ENCODE measurements at places on chromosomes 2 and 18. TPM values are rescaled to one million over a fixed set of nuclear protein-coding genes. Genes with fewer than 3 reads are reported as not detected.

DNA sequence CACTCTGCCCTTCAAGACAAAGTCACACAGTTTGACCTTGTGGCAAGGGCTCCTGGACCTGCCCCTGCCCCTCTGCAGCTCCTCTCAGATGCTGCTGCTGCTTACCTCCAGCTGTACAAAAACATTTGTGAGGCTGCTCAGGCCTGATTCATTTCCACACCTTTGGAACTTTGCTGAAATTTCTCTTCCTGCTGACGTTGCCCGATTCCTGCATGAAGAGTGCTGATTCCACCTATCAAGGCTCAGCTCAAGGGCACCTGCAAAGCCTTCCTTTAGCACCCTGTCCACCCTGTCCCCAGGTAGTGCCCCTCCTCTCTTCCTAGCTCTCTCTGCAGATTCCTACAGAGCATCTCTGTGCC, 738.3 kb upstream of the HS6ST1 start:
- no peak for DNase-seq

- DNase-seq, result no peak
Observed at GRCh38 chr2:44941551-44942234, at the start of gene SIX3. Gene SIX3 (plus strand): TSS chr2:44941702. CDS start chr2:44942105, 403 bp downstream.

DNA sequence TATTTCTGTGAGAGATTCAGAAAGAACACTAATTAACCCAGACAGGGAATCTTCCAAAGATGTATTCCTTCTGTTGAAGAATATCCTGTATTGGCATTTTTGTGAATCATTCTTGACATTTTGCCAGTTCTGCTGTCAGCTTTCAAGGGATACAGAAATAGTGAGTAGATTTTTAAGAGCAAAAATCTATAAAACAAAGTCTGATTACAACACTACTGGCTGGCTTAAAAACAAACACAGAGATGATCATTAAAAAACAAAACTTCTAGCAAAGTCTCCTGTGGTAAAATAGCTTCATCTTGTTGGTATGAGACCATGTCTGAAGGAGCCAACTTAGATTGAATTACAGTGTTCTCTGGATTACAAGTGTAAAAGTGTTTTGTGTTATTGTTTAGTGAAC, 866.3 kb upstream of the KLHL29 start:
- no peak for DNase-seq

- no peak for DNase-seq
Observed at GRCh38 chr2:120373424-120373823, 27.5 kb downstream of the INHBB start.

DNA sequence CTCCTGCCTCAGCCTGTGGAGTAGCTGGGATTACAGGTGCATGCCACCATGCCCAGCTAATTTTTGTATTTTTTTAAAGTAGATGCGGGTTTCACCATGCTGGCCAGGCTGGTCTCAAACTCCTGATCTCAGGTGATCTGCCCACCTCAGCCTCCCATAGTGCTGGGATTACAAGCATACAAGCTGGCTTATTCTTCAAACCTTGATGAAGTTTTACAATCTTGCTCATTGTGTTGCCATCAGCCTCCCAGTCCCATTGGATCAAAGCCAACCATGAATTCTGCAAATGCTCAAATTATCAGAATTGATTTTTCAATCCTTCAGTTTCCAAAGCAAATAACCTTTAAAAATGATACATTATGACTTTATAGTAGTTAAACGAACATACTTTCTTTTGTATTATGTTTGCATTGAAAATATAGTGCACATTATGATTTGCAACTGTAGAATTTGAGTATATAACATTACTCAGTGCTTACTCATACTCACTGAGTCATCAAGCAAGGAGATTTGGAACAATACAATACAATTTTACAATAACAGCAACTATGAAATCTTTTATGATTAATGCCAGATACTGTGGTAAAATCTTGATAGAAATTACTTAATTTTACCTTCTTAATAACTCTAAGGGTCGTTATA, 1491.9 kb upstream of the CELF4 start:
- DNase-seq, result no peak

GRCh38 chr2:217192366-217192765, 332.5 kb upstream of the TNP1 start:
- DNase-seq, result no peak

DNA sequence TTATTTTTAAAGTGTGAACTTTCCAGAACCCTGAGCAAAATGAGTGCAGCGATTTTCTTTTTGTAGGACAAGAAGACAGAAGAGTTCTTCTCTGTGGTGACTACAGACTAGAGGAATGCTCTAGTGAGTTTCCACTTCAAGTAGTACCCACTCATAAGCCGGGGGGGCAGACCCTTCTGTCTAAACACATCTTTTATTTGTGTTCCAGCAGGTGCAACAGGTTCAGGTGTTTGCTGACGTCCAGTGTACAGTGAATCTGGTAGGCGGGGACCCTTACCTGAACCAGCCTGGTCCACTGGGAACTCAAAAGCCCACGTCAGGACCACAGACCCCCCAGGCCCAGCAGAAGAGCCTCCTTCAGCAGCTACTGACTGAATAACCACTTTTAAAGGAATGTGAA, 25.2 kb downstream of the PTRHD1 start:
- DNase-seq, result no peak

DNA sequence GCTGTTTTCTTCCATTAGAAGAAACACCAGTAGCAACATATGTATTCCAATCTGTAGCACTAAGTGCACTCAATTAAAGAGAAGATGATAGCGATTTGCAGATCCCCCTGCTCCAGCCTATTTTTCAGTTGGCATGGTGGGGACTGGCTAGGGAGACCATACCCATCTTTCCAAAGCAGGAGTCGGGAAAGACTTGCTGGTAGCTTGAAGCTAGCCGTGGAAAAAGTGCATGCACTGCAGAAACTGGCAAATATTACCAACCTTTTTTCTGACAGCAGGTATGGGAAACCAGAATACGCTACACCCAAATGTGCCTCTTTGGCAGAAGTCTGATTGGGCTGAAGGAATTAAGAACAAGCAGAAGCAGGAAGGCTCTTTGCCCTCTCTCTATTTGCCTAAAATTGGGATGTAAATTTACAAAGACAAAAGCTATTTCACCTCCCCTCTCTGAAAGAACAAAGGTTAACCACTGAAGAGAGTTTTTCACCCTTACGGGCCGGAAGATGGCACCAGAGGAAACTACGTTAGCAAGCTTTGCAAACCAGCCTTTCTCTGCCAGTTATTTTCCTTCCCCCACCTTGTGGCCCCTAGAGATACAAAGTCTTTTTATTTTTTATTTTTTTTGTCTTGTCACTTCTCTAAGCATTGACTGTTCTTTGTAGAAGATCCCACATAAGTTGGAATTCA, 273.1 kb downstream of the DLGAP1 start:
- no peak for DNase-seq

DNA sequence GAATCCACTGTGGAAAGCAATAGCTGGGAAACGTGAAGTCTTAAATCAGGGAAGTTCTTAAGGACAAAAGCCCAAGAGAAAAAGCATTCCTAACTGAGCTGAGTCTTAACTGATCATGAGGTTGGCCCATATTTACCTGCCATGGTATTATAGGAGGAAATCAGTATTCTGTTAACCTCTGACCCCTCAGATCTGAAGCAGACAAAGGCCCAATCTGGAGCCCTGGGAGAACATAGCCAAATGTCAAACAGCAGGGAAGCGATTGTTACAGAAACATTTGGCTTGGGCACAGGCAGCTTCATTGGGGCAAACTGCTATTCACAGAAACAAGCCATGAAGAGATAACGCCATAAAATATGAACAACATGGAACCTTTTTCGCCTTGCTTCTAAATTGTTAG, 18.8 kb downstream of the EPHA4 start:
- no peak for DNase-seq

- DNase-seq, result no peak
Observed at GRCh38 chr2:46114996-46115395, 182.2 kb upstream of the EPAS1 start.

Gene HES6
- 5.3 TPM for total RNA-seq

Gene UGT1A3
- 52.8 TPM for total RNA-seq

Gene HOXD10
- not detected for total RNA-seq

Gene KCTD1
- 5.0 TPM for total RNA-seq

Gene CYP27C1
- 0.05 TPM for total RNA-seq

Gene SPP2
- total RNA-seq, result 76.4 TPM

Gene COL3A1
- total RNA-seq, result 21.6 TPM

Gene MAP2
- 2.3 TPM for total RNA-seq
